ENCODE measurements at places on chromosomes 13 and 19.

DNA sequence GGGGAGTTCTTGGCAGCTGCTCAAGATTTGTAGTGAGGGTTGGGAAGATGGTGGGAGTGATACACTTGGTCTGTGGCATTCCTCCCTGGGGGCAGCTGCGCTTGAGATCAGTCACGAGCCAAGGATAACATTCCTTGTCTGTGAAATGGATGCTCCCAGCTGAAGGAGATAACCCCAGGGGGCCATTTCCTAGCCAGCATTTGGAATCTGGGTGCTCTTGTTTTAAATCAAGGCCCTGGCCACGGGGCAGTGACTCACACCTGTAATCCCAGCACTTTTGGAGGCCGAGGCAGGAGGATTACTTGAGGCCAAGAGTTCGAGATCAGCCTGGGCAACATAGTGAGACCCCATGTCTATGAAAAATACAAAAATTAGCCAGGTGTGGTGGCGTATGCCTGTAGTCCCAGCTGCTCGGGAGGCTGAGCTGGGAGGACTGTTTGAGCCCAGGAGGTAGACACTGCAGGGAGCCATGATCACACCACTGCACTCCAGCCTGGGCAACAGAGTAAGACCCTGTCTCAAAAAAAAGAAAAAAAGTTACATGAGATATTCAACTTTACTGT is 4.6 kb downstream of the PKN1 start:
- DNase-seq, result no peak

GRCh38 chr13:35926859-35927530 is 204.2 kb downstream of the DCLK1 start:
- DNase-seq, result no peak

GRCh38 chr19:50875795-50876422 is 2.7 kb downstream of the KLK2 start:
- DNase-seq, result no peak

DNA sequence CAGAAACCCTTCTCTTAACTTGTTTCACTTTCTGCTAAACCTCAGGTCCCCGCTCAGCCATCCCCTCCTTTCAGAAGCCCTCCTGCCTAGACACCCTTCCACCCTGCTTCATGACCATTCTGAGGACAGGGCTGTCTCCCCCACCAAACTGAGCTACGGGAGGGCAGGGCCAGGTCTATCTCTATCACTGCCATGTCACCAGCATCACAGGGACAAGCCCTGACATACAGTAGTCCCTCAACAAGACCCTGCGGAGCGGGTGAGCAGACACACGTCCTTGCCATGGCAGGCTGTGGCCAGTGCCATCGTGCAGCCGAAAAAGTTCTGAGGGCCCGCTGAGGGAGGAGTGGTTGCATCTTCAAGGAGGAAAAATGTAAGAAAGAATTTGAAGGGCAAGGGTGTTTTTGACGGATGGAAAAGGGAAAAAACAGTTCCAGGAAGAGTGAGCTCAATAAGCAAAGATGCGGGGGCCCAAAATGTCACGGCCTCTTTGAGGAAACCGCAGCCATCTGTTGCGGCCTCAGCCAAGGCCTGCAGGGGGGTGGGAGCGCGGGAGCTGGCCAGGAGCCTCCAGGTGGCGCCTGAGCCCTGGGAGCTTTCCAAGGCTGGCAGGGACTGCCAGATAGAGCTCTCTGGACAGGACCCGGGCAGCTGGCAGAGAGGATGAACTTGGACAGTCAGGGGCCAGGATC is 8.1 kb downstream of the PTGIR start:
- no peak for DNase-seq

GRCh38 chr13:108495646-108496361 is 133.6 kb upstream of the MYO16 start:
- no peak for DNase-seq
